ENCODE measurements at places on chromosomes 5 and 9. TPM values are rescaled to one million over a fixed set of nuclear protein-coding genes. Genes with fewer than 3 reads are reported as not detected.
A peak's percentile ranks its signal among the peaks of the same experiment; 100 is the strongest.

DNA sequence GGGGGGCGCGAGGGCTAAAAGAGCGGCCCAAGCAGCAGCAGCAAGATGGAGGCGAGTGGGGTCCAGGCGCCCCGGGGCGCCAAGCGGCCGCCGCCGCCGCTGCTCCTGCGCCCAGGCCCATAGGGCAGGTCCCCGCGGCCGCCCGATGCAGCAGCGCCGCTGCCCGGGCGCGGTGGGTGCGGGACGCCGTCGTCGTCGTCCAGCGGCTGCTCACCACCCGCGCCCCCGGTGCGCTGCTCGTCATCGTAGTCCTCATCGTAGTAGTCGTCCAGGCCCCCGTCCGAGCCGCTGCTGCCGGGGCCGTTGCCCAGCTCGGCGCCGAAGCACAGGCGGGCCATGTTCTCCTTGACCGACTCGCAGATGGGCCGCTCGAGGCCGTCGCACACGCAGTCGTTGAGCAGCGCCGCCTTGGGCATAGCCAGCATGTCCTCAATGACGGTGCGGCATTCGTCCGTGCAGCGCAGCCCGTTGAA is 1.5 kb downstream of the GAS1 start:
- peak; percentile 51 for DNase-seq

DNA sequence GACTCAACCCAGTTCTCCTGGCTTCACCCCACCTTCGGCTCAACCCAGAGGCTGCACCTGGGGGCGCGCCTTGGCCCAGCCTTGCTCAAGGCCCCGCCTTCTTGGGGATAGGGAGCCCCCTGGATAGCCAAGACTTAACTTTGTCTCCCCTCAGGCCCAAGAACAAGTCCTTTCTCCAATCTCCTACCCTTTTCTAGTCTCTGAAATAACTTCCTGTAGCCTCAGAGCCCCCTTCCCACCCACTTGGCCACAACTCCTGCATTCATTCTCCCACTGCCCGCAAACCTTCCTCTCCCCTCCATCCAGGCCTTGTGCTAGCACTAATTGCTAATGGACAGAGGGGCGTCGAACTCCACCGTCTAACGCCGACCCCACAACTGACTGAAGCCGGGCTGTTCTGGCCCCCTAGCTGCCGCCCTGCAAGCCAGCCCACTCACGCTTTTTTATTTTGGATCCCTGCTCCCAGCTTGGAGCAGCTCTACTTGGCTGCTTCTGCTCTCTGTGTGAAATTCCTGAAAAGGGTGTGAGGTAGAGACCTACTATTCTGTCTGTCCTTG is 579 bp upstream of the ASTN2 start:
- no peak for DNase-seq

- DNase-seq = no peak
Measured at GRCh38 chr5:61401726-61402125, 69.7 kb downstream of the ZSWIM6 start.

- DNase-seq = no peak
Measured at GRCh38 chr9:120402741-120403542, 177.0 kb downstream of the CDK5RAP2 start.

DNA sequence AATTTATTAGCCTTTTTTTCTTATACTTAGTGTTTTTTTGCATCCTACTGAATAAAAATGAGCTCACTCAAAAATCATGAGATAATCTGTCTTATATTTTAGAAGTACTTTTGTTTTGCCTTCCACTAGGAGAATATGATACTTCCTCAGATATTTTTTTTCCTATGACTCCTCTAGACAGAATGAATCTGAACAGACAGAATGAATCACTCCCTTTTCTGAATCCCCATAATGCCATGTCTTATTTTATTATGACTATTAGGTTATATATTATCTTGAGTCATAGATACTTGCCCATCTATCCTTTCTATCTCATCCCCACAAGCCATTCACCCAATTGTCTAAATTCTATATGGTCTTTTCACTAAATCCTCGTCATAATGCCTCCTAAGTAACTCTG is 134.6 kb downstream of the BRINP1 start:
- no peak for DNase-seq

DNA sequence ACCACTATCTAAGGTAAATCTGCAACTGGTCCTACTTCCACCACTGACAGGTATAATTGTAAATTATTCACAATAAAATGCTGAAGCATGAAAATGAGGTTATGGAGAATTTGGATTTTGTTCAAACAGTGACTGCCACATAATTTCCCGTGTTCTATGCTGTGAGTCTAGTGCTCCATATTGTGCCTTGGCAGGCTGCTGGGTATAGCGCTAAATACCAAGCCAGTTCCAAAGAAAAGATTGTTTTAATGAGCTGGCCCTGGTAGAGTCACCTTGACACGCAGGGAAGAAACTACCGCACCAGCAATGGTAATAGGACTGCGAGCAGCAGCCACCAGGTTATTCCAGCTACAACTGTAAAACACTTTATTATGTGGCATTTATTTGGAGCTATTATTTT is 30.4 kb downstream of the PSMB7 start:
- DNase-seq = no peak

- no peak for DNase-seq
Measured at GRCh38 chr9:27432308-27432707, 91.8 kb upstream of the IFNK start.

DNA sequence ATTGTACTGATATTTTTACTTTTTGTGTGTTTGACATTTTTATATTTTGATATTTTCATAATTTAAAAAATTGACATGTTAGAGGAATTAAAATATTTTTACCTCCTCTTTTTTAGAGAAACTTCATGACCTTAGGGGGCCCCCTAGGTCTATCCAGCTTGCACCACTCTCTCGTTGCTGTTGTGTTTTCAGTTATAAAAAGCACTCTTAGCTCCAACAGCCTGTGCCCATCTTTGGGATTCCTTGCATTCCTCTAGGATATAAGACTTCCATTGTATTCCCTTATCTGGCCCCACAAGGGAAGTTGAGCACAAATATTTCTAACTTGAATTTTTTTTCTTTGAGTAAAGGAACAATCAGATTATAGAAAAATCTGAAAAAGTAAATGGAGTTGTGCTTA is 245.3 kb downstream of the SH3GL2 start:
- peak; percentile 20 for DNase-seq

GRCh38 chr9:113705928-113706519 is 170.1 kb upstream of the ZNF618 start:
- no peak for DNase-seq

- DNase-seq = no peak
Measured at GRCh38 chr9:129500863-129501770, 119.8 kb downstream of the C9orf50 start.

- DNase-seq = peak; percentile 74
Measured at GRCh38 chr5:135429301-135430134, 17.6 kb downstream of the DCANP1 start.

DNA sequence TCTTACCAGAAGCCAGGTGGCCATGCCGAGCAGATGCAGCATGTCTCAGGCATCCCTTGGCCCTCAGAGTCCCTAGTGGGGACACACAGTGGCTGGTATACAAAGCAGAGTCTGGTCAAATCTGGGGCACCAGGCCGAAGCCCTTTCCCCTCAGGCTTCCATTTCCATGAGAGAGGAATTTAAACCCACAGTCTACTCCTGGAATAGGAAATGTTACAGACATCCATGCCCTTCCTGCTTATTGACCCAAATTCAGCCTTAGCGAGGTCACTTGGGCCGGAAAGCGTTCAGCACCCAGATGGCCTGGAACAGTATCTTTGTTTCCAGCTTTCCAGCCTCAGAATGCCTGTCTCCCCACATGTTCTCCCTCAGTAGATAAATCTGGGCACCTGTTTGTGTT is 131.7 kb downstream of the PIP5K1B start:
- DNase-seq = no peak

DNA sequence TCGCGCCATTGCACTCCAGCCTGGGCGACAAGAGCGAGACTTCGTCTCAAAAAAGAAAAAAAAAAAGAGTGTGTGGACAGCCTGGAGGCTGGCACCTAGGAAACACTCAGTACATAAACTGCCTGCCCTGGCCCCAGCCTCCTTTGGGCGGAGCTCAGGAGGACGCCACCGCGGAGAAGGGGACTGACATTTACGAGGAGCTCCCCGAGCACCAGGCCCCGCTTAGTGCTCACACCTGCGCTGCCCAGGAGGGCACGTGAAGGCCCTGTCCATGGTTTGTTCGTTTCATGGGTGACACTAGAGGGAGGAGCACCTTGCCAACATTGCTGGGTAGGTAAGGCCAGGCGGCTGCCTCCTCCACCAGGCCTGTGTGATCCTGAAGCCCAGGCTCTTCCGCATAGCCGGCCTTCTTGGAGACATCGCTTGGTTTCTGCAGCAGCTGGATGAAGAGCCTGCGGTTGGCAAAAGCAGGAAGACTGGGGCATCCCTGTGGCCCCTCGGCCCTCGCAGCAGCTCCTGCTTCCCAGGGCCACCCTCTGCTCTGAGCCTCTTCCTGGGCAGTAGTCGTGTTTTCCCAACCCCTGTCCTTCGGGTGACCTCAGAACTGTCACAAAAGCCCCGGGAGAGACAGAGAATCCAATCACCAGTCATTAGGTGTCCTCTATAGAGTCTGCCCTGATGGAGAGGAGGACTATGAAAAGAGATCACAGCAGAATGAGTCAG is 26.2 kb upstream of the LAMC3 start:
- no peak for DNase-seq

DNA sequence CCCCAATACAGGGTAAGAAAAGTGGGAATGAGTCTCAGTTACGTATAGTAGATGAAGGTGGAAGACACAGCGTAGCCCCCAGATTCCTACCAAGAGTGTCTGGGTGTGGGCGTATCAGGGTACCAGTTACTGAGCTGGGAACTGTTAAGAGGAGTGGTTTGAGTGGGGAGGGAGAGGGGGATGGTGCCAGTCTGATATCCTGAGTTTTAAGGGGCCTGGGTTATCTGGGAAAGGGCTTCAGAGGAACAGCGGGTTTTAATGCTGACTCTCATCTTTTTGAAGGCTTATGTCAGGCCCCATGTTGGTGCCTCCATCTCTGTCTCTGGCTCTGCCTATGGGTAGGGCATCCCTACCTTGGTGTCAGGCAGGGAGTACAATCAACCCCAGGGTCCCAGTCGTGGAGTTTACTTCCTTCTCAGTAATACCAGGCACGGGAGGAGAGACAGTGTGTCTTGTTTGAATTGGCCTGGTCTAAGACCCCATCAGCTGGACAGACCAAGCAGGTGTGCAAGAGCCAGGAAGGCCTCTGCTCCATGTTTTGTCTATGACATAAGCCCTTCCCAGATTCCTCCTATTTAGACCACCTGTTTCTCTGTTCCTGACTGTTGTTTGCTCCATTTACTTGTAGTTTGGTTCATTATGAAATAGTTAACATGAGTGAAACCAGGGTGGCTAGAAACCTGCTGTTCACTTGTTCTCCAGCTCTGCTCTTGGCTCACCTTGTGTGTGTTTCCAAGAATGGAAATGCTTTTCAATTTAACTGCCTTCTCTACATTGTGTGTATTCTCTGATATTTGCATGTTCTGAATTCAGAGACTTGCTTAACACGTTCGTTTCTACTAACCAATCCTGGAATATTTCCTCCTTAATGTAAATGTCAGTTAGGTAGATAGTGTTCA is 125.6 kb downstream of the DAB2IP start:
- DNase-seq = no peak

GRCh38 chr5:123180676-123181393 is 91.8 kb downstream of the PRDM6 start:
- no peak for DNase-seq

DNA sequence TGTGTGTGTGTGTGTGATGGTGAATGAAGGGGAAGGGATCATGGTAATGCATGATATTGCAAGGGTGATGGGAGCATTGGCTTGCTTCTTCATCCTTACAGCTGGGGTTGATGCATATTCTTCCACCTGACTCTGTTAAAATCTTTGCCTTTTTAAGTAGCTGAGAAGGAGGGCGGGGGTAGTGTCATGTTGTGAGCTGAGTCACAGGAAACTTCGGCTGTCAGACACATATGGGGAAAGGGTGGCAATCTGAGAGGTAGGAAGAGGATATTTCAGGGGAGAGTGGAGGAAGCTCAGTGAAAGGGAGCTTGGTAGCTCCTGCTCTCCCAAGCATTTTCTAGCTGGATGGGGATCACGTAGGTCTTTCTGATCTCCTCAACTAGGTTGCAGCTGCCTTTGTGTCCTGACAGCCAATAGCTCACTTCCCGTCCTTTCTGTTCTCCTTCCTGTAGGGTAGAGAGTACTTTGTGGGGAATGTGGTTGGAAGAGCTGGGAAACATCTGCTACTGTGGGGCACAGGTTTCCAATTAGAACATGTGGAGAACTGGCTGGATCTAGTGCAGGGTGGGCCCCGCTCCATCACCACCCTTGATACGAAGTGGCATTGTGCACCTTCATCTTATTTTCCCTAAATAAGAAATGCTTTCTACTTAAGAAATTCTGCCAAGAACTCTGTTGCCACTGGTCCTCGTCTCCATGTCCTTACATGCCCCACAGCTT is 18.1 kb upstream of the CLK4 start:
- no peak for DNase-seq

- DNase-seq = no peak
Measured at GRCh38 chr5:137313526-137314175, 185.5 kb downstream of the SPOCK1 start.

DNA sequence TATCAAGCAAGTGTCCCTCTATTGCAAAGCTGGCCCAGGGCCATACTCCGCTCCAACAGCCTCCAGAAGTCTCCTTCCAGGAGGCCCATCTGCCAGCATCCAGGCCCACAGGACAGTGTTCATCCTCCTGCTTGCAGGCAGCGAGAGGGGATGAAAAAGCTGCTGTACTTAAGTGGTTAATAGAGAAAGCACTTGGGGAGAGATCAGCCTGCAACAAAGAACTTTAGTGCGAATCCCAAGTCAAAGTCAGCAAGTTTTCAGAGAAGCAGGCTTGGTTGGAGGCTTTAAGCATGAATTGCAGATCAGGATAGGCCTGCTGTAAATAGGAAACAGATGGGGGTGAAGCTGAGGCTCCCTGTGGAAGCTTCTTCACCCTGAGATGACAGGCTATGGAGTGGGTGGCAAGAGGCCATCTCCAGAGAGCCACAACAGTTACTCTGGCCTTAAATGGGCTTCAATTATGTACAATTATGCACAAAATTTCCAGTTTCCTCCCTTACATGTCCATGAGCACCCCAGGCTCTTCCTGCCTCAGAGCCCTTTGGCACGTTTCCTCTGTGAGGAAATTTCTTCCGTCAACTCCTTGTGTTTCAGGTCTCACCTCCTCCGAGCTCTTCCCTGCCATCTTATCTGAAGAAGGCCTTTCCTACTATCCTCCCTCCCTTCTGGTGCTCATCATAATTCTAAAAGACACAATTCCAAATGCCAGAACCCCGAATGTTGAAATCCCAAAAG is 98.0 kb upstream of the NR3C1 start:
- no peak for DNase-seq

The ARL14EPL gene
- not detected for total RNA-seq

The PARP8 gene
- 13.5 TPM for total RNA-seq

The ZNG1E gene
- total RNA-seq = 26.0 TPM

The SPATA31C1 gene
- not detected for total RNA-seq

The FIBCD1 gene
- total RNA-seq = 2.2 TPM

The SLC36A3 gene
- not detected for total RNA-seq

All from left cardiac atrium (tissue), 4 donors.